Urothelium cell line (cell line): ENCODE measurements at places on chromosomes 2 and 18.

DNA sequence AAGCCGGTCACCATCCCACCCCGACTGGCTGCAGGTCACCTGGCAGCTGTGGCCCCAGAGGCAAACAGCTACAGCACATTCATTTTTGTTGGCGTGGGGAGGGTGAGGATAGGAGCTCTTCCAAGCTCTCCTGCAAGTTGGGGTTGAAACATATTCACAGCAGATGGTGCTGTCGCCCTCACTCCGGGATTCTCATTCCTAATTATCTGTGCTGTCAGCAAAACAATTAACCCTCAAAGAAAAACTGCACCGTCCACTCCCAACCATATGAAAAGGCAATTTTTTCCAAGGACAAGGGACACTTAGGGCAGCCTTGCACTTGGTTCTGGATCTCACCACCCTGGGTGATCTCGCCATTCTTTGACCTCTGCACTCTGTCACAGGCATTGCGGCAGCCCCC, 68.6 kb downstream of the ZBTB7C start:
- DNase-seq, result no peak

GRCh38 chr2:69483696-69484095, 46.5 kb upstream of the NFU1 start:
- DNase-seq, result no peak

GRCh38 chr2:232795920-232796319, 19.6 kb upstream of the KCNJ13 start:
- DNase-seq, result no peak

GRCh38 chr2:208142925-208143799, 2.8 kb downstream of the CRYGB start:
- no peak for DNase-seq

GRCh38 chr2:36404754-36405153, 49.2 kb downstream of the CRIM1 start:
- no peak for DNase-seq

DNA sequence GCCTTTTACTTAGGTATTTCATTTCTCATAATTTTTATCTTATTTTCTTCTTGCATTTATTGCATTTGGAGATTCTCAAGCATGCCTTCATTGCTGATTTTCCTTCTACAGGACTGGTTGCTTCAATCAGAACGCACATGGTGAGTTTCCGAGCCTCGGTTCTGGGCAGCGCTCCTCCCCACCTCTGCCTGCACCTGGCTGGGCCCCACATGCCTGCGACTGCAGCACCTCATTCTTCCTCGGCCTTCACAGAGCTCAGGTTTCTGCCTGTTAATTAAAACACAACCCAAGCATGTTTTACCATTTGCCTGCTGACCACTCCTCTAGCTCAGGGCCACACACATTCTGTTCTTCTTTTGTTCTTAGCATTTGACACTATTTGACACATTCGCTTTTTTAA, 398.8 kb downstream of the GALR1 start:
- no peak for DNase-seq

DNA sequence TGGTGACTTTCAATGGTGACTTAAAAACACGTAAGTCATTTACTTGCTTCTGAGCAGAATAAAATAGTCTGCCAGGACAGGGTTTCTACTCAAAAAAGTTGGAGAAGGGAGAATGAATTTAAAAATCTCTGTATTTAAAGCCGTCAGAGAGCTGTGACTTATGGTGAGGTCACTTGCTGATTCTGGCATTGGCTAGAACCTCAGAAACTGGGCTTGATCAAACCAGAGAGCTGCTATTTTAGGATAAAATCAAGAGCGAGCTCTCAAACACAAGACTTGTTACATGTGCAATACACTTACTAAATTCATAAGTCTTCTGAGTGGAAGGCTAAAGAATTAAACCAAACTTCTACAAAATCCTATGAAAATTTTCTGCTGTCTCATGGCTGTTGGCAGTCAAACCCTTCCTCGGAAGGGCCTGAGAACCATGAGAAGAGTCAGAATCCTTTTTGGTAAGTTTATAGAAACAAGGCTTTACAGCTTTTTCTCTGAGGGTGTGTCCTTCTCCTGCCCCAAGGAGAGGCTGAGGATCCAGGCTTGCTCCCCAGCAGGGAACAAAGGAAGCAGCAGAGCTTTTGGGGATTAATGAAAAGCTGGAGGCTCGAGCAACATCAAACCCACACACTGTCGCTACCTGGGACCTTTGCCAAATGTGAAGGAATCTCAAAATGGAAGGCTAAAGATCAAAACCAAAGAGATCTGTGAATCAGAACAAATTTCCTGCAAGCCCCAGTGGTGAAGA, 816.4 kb downstream of the SOCS6 start:
- peak; percentile 3 for DNase-seq

DNA sequence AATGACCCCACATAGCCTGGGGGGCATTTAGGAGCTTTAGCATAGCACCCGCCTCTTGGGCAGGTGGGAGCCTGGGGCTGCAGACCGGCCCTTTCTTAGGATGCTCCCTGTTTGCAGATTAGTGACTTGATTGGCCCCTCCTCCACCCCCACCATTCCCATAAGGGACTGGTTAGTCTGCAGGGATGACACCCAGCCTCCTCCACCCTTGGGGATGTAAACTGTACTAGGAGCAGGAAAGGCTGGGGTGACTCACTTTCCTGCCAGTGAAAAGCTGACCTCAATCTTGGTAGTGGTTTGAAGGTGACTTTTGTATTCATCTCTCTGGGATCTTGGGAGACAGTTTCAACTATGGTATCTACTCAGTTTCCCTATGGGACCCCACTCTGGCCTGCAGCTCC, 24.2 kb downstream of the CTIF start:
- peak; percentile 60 for DNase-seq

- DNase-seq, result no peak
These were observed 259.0 kb downstream of the AFF3 start for GRCh38 chr2:99883358-99883757.

DNA sequence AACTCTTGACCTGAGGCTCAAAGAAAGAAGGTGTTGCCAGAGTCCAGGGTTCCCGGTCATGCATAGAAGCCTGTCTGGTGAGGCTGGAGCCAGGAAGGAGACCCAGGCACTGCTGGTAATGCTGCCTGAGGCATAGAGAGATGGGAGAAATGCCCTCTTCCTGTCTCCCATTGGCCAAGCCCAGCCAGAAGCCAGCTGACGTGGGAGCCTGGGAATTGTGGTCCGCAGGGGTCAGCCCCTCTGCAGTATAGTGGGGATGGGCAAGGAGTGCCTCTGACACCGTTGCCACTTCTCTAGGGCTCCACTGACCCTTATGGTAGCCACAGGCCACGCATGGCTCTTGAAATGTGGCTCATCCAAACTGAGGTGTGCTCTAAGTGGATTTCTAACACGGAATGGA, 95.7 kb downstream of the CTIF start:
- DNase-seq, result no peak

DNA sequence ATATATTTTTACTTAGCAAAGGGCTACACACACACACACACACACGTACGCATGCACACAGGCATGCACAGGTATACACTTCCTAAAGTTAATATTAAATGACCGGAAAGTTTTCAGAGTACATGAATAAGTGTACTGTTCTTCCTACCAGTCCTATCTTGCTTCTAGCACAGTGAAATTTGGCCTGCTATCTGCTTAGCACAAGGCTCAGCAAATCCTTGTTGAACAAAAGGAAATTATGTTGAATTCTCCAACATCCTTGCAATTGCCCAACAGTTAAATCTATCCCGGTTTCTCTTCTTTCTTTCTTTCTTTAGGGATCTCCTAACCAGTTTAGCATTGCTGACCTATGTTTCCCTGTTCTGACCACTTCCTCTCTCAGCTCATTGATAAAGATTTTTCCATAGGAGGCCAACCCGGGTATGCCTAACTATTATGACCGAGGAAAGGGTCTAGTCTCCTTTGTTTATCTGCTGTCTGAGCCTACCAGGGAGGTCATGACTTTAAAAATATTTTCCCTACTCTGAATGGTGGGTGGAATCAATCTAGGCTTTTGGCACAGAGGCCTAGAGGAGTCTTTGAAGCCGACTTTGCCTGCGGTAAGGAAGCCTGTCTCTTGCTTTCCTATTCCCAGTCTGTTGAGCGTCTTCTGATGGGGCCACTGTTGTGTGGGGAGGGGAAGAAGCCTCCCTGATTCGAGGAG, 400.7 kb downstream of the HRH4 start:
- no peak for DNase-seq

DNA sequence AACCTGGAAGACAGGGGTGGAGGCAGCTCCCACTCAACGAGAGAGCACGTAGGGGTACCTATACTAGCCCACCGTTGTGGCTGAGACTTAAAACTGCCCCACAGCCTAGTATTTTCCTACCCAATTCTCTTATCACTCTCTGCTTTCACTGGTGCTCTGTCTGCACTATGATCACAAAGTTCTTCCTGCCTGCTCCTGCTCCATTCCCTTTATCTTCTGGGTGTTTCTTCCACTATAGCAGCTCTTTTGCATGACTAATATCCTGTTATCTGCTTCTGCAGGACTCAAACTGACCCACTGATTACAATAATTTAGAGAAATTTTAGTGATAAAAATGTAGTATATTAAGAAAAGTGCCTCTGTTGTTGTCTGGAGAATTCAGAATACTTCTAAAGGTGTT, 184.8 kb downstream of the LRP1B start:
- no peak for DNase-seq

GRCh38 chr18:2409906-2410305, 161.4 kb downstream of the METTL4 start:
- no peak for DNase-seq

- no peak for DNase-seq
These were observed 46.0 kb downstream of the TTC32 start for GRCh38 chr2:19855542-19856431.

DNA sequence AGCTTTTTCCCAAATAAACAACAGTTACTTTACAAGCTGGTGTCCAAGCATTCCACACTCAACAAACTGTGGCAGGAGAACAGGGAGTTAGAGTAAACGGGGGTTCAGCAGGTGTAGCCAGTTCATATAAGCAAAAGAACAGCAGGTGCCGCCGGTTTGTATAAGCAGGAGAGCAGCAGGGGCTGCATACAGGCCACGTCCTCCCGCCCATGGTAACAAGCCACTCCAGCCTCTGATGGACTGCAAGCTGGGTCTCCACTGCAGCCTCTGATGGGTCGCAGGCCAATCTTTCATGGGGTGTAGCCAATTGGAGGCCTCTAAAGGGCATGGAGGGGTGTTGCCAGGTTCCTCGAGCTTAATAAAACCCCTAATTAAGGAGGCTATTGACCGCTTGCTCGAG, 189.3 kb downstream of the ANKRD30B start:
- DNase-seq, result no peak

DNA sequence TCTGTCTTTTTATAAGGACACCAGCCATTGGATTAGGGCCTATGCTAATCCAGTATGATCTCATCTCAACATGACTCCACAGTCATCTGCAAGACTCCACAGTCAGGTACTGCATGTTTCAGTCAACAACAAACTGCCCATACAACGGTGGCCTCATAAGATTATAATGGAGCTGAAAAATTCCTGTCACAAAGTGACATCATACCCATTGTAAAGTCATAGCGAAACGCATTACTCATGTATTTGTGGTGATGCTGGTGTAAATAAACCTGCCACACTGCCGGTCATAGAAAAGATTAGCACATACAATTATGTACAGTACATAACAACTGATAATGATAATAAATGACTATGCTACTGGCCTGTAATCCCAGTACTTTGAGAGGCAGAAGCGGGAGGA, 102.2 kb downstream of the TEX51 start:
- DNase-seq, result no peak

- no peak for DNase-seq
These were observed 162.1 kb downstream of the MYCN start for GRCh38 chr2:16102358-16102975.

DNA sequence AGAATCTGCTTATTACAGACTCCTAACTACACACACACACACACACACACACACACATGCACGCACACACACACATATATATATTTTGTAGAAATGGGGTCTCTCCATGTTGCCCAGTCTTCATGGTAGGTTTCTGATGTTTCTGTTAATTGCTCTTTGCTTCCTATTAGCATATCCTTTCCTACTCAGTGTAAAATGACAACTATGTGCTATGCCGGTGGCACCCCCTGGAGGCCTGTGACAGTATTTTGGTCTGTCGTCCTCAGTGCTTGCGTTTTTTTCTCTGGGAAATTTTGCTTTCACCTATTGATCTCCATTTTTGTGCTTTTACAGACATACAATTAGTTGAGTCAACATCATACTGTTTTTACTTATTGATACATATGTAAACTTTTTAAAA, 322.1 kb downstream of the LRRTM1 start:
- DNase-seq, result no peak

GRCh38 chr2:107402330-107402729, 424.4 kb upstream of the RGPD4 start:
- no peak for DNase-seq

GRCh38 chr2:121485039-121485438, 45.6 kb upstream of the RNU4ATAC start:
- peak; percentile 63 for DNase-seq

DNA sequence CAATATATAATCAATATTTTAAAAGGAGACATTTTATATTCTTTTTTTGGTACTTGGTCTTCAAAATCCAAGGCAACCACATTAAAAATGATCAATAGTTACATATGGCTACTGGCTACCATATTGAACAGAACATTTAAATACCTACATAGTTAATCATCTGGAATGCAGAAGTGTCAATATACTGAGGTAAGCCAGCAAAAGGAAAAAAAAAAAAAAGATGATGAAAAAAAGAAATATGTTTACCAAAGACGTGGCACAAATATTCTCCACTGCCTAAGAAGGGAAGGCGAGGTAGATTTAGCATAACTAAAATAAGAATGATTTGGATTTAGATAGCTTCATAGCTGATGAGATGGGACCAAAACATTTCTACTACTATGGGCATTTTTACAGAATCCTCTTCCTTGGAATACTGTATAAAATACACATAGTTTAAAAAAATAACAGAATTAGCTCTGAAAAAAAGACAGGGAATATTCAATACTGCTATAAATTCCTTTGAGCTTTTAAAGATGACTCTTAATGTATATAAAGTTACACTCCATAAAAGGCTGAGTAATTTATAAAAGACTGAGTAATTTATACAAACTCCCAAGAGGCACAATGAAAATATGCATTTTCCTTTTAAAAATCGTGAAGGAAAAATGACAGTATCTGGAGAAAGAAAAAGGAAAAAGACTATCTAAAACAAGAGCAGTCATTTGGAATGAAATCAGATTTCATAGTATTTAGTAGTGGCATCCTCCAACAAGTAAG, 63.5 kb downstream of the CDH2 start:
- no peak for DNase-seq

DNA sequence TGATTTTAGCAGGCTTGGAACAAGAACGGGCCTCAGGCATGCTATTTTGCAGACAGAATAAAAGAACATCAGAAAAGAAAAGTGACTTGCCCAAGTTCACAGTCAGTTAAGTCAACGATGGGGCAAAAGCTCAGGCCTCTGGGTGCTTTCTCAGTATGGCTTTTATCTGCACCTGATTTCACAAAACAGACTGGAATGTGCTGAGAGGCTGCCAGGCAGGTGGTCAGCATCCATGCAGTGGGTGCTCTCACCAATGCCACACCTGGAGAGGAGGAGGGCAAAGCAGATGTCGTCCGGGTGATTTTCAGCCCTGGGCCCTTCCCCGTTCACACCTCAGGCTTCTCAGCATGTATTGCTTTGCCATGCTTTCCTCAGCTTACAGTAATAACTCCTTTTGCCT, 854.6 kb downstream of the RNF144A start:
- no peak for DNase-seq
